ENCODE measurements at places on chromosomes 7 and 10.

DNA sequence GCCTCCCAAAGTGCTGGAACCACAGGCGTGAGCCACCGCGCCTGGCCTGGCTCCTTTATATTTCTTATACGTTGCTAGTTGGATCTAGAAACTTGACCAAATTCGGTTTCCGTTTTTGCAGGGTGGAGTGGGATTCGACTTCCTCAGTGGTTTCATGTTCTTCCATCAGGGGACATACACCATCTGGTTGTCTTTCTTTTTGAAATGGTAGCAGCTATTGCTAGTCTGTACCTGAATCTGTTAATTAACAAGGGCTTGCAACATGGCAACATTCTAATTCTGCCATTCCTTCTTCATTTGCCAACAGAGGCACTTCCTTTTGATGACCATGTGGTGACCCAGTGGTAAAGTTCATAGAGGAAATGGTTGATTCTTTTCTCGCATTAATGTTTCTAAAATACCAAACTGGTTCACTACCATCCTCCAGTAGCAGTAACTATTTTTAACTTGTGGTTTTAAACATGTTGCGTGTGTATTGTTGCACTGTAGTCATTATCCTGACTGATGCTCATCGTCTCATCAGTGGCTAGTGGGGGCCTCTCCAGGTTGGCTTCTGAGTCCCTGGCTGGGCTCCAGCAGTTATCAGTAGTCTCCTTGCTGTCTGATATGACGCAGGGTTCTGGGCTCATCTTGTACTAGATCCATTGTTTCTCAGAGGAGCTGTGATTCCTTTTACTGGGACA is 159.2 kb downstream of the RGS10 start:
- DNase-seq: no peak

GRCh38 chr7:29977886-29978651 is 11.5 kb downstream of the SCRN1 start:
- DNase-seq: peak; percentile 4

DNA sequence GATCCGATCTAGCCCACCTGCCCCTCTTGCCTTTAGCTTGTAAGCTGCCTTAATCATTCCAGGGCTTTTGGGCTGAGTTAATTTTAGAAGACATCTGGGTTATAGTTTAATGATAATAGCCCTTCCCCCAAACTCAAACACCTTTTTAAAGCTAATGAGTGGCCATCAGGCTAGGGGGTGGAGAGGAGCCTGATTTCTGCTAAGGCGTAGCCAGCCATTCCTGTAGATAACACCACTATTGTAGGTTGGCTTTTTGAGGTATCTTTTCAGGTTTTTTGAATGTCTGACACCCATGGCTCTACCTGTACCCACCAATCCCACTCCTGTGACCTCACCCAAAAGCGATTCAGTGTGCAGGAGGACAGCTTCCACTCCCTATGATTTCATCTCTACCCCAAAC is 7.6 kb upstream of the SYPL1 start:
- DNase-seq: no peak

DNA sequence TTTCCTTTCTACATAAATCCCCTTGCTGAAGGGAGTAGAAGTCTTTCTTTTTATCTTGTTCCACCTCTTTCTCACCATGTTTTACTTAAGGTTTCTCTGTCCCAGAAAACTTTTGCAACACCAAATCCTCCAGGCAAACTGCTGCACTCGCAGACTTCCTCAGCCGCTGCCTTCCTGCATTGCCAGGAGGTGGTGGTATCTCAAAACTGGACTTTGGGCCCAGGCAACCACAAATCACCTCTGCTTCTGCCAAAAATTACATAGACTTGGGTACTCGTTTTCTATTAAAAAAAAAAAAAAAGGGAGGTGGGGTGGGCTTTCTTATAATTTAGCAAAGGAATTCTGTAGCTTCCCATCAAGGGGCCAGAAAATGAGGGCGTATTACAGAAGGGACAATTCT is 14.7 kb downstream of the INA start:
- no peak for DNase-seq

DNA sequence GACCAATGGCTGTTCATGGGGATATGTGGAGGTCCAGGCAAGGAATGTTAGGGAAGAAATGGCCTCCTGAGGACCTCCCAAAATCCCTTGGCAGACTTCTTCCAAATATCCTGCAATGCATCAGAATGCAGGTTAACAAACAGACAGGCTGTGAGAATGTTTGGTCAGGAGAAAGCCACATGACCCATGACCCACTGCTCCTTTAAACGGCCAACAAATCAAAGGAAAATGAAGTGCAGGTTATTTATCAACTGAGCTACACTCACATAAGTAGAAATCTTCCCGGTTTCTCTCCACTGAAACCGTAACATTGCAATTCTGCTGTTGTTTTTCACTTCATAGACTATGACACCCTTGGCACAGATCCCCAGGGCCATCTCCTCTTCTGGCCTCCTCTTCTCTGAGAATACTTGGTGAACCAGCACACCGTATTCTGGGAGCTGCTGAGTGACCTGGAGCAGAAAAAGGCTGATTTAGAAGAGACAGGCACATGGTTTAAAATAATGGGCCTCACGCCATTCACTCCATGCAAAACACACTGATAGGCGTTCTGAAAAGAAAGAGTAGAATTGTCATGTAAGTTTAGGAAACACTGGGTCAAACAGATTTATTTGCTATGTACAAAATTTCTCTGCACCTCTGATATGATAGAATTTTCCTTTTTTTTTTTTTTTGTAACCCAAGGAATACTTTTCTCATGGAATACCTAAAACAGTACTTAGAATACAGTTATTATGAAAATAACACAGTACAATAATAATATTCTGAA is 67.8 kb downstream of the FRMPD2 start:
- no peak for DNase-seq

DNA sequence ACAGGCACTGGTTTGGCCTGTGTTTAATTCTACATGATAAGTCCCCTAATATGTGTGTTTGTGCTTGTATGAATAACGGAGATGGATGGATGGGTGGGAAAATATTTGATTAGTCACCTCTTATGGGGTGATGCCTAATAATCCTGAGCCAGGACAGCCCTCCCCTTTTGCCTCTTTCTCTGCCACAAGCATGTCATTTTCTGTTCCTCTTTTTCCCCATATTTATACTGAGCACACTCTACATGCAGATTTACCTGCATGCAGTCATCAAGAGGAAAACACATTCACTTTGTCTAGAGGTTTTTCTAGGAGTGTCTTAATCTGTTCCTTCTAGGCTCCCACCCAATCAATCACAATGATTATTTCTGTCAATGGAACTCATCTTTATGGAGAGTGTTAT is 111.6 kb upstream of the TBX20 start:
- no peak for DNase-seq

- DNase-seq: peak; percentile 55
Observed at GRCh38 chr10:97534746-97535367, 36.1 kb downstream of the UBTD1 start.

- DNase-seq: no peak
Observed at GRCh38 chr10:10361301-10361885, 656.3 kb upstream of the CELF2 start.

GRCh38 chr7:123218866-123219265 is 19.1 kb upstream of the SLC13A1 start:
- DNase-seq: no peak

- DNase-seq: no peak
Observed at GRCh38 chr7:129376778-129377700, 57.2 kb upstream of the STRIP2 start.

- DNase-seq: peak; percentile 84
Observed at GRCh38 chr10:101032637-101033224, 1.7 kb downstream of the SFXN3 start.

- no peak for DNase-seq
Observed at GRCh38 chr7:56081626-56082340, 11.0 kb downstream of the PHKG1 start.

DNA sequence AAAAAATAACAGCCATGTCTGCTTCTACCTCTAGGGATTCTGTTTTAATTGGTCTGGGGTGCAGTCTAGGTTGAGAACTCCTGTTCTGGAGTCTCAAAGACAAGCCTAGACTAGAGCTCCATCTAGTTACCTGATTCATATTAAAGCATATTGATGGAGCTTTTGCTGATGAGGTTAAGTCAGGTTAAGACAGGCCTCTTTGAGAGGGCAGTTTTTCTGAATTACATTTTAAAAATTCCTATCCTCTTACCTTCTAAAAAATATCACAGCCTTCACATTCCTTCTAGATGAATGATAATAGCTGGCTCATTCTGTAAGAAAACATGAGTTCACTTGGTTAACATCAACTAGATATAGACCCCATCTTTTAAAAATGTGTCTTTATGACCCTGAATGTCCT is 28.9 kb downstream of the MGAM start:
- DNase-seq: no peak

- peak; percentile 82 for DNase-seq
Observed at GRCh38 chr10:24383681-24384106, 174.8 kb downstream of the KIAA1217 start.

DNA sequence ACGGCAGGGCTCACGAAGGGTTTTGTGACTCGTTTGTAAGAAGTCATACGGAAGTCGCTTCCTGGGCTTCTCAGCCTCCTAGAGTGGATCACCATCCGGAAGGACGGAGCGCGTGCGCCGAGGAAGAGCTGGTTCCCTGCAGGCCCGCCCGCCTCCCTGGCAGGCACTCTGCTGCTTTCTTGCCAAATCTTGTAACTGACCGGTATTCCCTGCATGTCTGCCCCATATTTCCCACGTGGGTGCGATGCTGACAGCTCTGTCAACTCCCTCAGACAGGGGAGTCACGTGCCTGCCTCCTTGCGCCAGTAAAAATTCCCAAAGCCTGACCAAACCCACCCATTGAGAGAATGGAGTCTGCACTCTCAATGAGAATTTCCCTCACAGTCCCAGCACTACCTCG is 12.7 kb downstream of the SHH start:
- DNase-seq: no peak

DNA sequence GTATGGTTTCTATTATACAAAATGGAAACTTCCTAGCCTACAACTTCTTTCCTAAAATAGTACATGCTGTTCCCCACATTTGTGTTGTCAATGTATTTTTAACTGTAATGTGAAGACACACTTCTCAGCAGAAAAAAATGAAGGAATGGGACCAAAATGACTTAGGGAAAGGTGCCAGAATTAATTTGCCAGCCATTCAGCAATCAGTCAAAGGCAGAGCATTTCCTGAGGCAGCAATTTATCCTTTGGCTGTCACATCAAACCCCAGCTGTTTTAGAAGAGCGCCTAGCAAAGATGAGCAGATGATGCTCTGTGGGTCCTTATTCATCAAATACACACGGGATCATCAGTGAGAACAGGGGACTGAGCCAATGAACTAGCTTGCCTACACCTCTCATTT is 592.5 kb downstream of the KCNMA1 start:
- no peak for DNase-seq

GRCh38 chr7:7077945-7078344 is 104.4 kb upstream of the C1GALT1 start:
- DNase-seq: no peak

DNA sequence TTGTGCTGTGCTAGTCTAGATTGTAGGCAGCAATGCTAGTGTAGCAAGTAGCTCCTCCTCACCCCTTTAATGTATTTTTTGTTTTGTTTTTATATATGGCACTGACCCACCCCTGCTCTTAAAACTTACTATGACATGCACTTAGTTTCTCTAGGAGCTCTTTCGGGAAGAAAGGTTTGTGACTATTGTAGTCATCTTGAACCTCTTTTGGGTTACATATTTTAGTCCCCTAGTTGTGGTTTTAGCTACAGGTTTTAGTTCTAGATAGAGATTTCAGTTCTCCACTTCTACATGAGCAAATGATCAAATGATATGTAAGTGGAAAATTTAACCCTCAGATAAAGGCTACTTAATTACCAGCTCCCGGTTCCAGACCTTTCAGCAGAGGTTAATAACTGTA is 14.9 kb downstream of the MINPP1 start:
- DNase-seq: no peak

DNA sequence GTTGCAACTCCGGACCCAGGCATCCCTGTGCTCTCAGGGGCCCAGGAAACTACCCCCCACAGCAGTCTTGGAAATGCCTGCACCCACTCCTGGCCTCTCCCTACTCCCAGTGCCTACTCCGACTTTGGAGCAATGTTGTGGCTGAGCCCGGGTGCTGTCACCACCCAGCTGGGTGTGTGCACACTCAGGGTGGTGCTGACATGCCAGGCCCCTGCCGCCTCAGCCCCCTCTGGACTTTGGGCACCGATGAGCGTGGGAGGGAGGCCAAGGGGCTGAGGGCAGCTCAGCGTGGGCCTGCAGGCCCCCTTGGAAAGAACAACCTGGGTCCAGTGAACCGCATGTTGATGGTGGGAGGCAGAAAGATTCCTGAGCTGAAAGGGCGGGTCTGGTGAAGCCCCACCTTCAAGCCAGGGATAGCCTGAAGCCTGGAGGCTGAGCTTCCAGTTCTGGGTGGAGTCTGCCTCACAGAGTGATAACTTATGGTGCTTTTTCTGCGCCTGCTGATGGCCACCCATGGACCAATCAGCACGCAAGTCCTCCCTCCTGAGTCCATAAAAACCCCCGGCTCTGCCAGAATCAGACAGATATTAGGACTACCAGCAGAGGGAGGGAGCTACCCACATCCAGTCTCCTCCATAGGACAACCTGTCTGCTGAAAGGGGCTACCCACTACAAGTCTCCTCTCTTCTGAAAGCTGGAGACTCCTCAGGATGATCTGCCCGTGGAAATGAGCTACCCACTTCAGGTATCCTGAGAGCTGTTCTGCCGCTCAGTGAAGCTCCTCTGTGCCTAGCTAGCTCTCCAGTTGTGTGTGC is 380.4 kb upstream of the SORCS1 start:
- DNase-seq: no peak

DNA sequence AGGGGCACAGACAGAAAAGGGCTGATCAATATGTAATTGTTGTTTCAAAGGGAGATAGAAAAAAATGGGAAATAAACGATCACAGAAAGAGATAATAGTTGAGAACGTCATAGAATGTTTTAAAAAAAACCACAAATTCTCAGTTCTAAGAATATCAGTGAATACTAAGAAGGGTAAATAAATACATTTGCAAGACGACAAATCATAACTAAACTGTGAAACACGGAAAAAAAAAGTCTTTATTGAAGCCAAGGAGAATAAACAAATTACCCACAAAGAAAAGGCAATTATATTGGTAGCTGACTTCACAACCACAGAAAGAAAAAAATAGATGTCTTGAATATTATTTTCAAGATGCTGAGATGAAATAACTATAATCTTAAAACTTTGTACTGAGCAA is 305.2 kb upstream of the STEAP1 start:
- no peak for DNase-seq

- no peak for DNase-seq
Observed at GRCh38 chr7:69670701-69671100, 72.4 kb downstream of the AUTS2 start.

GRCh38 chr7:111164442-111164841 is 73.5 kb downstream of the LRRN3 start:
- no peak for DNase-seq

DNA sequence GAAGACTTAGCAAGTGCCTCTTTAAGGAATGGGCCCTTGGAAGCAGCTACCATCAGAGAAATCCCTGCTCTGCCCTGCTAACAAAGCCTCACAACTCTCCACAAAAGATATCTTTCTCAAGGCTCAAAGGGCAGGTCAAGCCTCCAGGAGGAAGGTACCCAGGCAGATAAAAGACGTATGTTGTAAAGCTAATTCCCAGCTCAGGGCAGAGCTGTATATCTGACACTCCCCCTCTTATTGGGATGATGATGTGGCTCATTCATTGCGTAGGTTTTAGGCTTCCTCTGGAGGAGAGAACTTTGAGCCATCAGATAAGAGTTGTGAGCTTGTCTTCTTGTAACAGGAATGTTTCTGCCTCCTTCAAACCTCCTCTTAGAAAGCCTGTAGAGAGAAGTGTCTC is 145.4 kb downstream of the CALN1 start:
- no peak for DNase-seq

All from OCI-M1 (cell line).